ENCODE measurements at places on chromosomes 3 and 15. TPM values are rescaled to one million over a fixed set of nuclear protein-coding genes. Genes with fewer than 3 reads are reported as not detected.

The LSAMP gene
- total RNA-seq, result 10.7 TPM

The CD200R1 gene
- total RNA-seq, result not detected

The STAC gene
- 2.1 TPM for total RNA-seq

The GXYLT2 gene
- 47.8 TPM for total RNA-seq

The ONECUT1 gene
- not detected for total RNA-seq

The ITIH1 gene
- total RNA-seq, result not detected

The PROK2 gene
- not detected for total RNA-seq

The ZNF662 gene
- total RNA-seq, result 0.74 TPM

The TRPM1 gene
- total RNA-seq, result not detected

The TMEM40 gene
- total RNA-seq, result not detected

The RARB gene
- total RNA-seq, result 3.1 TPM

The COLQ gene
- 1.8 TPM for total RNA-seq

The SSUH2 gene
- total RNA-seq, result not detected

The LOXL1 gene
- 53.4 TPM for total RNA-seq

The DPPA2 gene
- not detected for total RNA-seq

The BCHE gene
- total RNA-seq, result 5.7 TPM

The IL20RB gene
- 3.9 TPM for total RNA-seq

The CPN2 gene
- total RNA-seq, result not detected

The MORC1 gene
- not detected for total RNA-seq

The NPAP1 gene
- 0.16 TPM for total RNA-seq

Data from fibroblast of the aortic adventitia (primary cell).